ENCODE measurements at places on chromosomes 11 and 22. TPM values are rescaled to one million over a fixed set of nuclear protein-coding genes. Genes with fewer than 3 reads are reported as not detected.

The OR8D4 gene
- total RNA-seq = not detected

The SC5D gene
- 75.7 TPM for total RNA-seq

The MTMR2 gene
- 20.5 TPM for total RNA-seq

The CBLIF gene
- total RNA-seq = not detected

The APOBEC3B gene
- total RNA-seq = 0.72 TPM

The GAB4 gene
- total RNA-seq = not detected

The OR5P2 gene
- not detected for total RNA-seq

The YPEL4 gene
- total RNA-seq = not detected

The RGL4 gene
- not detected for total RNA-seq

The STX3 gene
- total RNA-seq = 55.2 TPM

The RSF1 gene
- 20.2 TPM for total RNA-seq

The TMPRSS4 gene
- 48.7 TPM for total RNA-seq

Measured in tracheal epithelial cell (primary cell).